Keratinocyte (primary cell): ENCODE measurements at places on chromosomes 11 and 22. TPM values are rescaled to one million over a fixed set of nuclear protein-coding genes. Genes with fewer than 3 reads are reported as not detected.

The DERL3 gene
- 0.01 to 0.42 TPM (median 0.05 TPM) in 3 replicates for polyA plus RNA-seq

The SMCO4 gene
- polyA plus RNA-seq, result 1.5 to 3.8 TPM (median 1.9 TPM) in 3 replicates

The RGL4 gene
- polyA plus RNA-seq, result not detected in 3 replicates

The GNG3 gene
- polyA plus RNA-seq, result not detected in 3 replicates

GRCh38 chr11:85165819-85166218 lies 461.3 kb downstream of the DLG2 start:
- no peak for DNase-seq

GRCh38 chr11:2511421-2512369 lies 66.9 kb downstream of the KCNQ1 start:
- no peak for DNase-seq

DNA sequence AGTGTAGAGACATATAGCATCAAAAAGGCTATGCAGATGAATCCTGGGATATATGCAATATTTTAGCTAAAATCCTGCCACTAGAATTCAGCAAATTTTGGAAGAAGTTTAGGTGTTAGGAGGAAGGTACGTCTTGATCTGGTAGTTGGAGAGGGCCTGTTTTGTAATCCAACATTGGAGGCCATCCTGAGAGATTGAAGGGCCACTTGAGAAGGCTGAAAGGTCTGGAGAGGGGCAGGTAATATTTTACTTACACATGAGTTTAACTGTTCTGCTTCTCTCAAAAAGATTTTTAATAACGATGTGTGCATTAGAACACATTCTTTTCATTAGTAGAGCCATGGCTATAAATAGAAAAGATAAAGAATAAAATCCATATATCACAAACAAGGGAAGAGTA lies 422.1 kb downstream of the RAB38 start:
- DNase-seq, result no peak

GRCh38 chr11:65563601-65564000 lies 5.4 kb upstream of the LTBP3 start:
- no peak for DNase-seq
